ENCODE measurements at places on chromosomes 16 and 17. TPM values are rescaled to one million over a fixed set of nuclear protein-coding genes. Genes with fewer than 3 reads are reported as not detected.

DNA sequence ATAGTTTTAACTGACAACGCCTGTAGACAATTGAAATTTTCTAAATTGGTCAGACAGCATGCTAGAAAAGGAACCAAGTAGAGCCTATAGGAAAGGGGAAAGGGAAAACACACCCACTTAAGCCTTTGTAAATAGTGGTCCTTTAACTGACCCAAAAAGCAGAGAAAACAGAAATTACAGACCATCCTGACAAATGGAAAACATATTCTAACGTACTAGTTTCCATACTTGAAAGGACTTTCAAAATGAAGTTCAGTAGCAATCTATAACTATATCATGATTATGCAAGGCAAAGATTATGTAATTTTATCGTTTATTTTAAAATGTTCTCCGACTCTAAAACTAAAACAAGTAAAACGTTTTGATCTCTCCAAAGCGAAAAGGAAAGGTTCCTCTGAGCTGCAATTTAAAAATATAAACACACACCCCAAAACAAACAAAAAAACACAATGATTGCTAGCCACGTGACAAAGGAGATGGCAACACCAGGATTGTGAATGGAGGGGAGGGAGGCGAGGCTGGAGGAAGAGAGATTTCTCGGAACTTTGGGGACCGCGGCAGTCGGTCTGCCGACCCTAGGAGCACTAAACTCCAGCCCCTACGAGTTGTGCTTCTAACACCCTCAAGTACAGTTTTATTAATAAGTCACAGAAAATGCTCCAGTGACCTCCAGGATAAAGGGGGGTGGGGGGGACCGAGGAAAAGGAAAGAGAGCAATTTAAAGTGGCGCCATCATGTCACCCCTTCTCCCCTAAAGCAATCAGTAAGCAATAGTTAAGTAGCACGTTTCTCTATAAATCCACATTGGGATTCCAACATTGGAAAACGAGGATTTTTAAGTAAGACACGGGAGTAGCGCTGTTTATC is 1.7 kb downstream of the KANSL1 start:
- peak overlapping the region; percentile 98 for H3K27ac ChIP-seq
- peak; percentile 83 for DNase-seq
- peaks cover 8% of the 10 kb centered on the region for H3K4me1 ChIP-seq
- H3K27me3 ChIP-seq, result no peaks in the 10 kb centered on the region

- peak; percentile 82 for DNase-seq
- no peak overlapping the region for H3K27ac ChIP-seq
- no peaks in the 10 kb centered on the region for H3K36me3 ChIP-seq
Observed at GRCh38 chr16:60731329-60732050, 1304.7 kb downstream of the CDH8 start.

SHCBP1 gene
- 6.6 TPM for total RNA-seq

CMTM2 gene
- total RNA-seq, result 0.35 TPM

DNA sequence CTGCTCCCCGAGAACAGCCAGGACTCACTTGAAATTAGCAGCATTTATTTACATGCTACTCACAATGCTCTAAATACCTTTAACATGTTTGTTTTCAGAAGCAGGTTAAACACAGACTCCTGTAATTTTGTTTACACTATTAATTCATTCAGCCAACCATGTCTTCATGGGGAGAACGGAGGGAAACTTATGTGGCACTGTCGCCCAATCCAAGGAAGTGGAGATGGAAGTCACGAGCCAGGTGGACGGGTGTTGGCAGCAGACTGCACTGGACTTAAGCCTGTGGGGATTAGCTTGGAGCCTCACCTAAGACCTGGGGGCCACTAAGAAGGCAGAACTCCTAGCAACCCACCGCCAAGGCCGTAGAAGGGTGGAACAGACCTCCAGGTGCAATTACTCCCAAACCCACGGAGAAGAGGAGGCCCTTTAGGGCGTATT is 8.8 kb upstream of the GFAP start:
- H3K4me3 ChIP-seq, result no peak overlapping the region
- H3K27ac ChIP-seq, result no peak overlapping the region
- no peak for DNase-seq
- peaks cover 22% of the 10 kb centered on the region for H3K27me3 ChIP-seq

DNA sequence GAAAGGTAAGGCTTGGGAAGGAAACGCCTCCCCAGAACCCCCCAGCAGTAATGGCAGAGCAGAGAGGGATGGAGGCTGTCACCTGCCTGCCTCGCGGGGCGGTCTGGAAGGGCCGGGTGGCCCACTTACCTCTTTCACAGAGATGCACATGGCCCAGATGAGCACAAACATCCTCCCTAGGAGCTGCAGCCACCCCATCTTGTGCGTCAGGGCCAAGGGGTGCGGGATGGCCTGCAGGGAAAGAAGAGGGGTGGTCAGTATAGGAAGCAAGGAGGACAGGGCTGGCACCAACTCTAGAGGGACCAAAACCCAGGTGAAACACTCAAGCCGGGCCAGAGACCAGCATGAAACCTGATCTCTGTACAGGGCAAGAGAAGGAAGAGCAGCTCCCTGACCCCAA is 29.7 kb downstream of the TRPV3 start:
- no peak overlapping the region for H3K27ac ChIP-seq
- no peak overlapping the region for H3K4me3 ChIP-seq
- H3K36me3 ChIP-seq, result no peaks in the 10 kb centered on the region
- no peak for DNase-seq

GRCh38 chr16:5642011-5642410 is 544.4 kb upstream of the EEF2KMT start:
- H3K27ac ChIP-seq, result no peak overlapping the region
- H3K27me3 ChIP-seq, result no peaks in the 10 kb centered on the region
- H3K4me1 ChIP-seq, result no peaks in the 10 kb centered on the region
- DNase-seq, result no peak

HS3ST2 gene
- total RNA-seq, result not detected

TMEM106A gene
- 7.8 TPM for total RNA-seq

CCDC200 gene
- total RNA-seq, result not detected

- DNase-seq, result no peak
- peaks cover 49% of the 10 kb centered on the region for H3K4me1 ChIP-seq
- peak overlapping the region; percentile 83 for H3K27ac ChIP-seq
- H3K27me3 ChIP-seq, result no peaks in the 10 kb centered on the region
- H3K36me3 ChIP-seq, result peaks cover 45% of the 10 kb centered on the region
Observed at GRCh38 chr16:629833-630248, 944 bp upstream of the WFIKKN1 start.

DNA sequence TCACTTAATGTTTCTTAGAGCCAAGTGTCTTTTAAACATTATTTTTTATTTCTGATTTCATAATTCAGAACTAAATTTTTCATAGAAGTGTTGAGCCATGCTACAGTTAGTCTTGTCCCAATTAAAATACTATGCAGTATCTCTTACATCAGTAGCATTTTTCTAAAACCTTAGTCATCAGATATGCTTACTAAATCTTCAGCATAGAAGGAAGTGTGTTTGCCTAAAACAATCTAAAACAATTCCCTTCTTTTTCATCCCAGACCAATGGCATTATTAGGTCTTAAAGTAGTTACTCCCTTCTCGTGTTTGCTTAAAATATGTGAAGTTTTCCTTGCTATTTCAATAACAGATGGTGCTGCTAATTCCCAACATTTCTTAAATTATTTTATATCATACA is 13.6 kb upstream of the BCAS3 start:
- H3K27ac ChIP-seq, result no peak overlapping the region
- H3K4me3 ChIP-seq, result no peak overlapping the region
- H3K36me3 ChIP-seq, result peaks cover 14% of the 10 kb centered on the region
- no peak for DNase-seq
- H3K27me3 ChIP-seq, result no peaks in the 10 kb centered on the region

- H3K27ac ChIP-seq, result no peak overlapping the region
- H3K4me1 ChIP-seq, result no peaks in the 10 kb centered on the region
- DNase-seq, result peak; percentile 22
- no peaks in the 10 kb centered on the region for H3K36me3 ChIP-seq
- no peak overlapping the region for H3K4me3 ChIP-seq
Observed at GRCh38 chr16:76926595-76926994, 264.4 kb upstream of the MON1B start.

- H3K27ac ChIP-seq, result no peak overlapping the region
- no peaks in the 10 kb centered on the region for H3K36me3 ChIP-seq
- H3K4me3 ChIP-seq, result no peak overlapping the region
- DNase-seq, result no peak
- no peaks in the 10 kb centered on the region for H3K4me1 ChIP-seq
- H3K27me3 ChIP-seq, result no peaks in the 10 kb centered on the region
Observed at GRCh38 chr16:71584543-71585317, 7.8 kb upstream of the TAT start.

DNA sequence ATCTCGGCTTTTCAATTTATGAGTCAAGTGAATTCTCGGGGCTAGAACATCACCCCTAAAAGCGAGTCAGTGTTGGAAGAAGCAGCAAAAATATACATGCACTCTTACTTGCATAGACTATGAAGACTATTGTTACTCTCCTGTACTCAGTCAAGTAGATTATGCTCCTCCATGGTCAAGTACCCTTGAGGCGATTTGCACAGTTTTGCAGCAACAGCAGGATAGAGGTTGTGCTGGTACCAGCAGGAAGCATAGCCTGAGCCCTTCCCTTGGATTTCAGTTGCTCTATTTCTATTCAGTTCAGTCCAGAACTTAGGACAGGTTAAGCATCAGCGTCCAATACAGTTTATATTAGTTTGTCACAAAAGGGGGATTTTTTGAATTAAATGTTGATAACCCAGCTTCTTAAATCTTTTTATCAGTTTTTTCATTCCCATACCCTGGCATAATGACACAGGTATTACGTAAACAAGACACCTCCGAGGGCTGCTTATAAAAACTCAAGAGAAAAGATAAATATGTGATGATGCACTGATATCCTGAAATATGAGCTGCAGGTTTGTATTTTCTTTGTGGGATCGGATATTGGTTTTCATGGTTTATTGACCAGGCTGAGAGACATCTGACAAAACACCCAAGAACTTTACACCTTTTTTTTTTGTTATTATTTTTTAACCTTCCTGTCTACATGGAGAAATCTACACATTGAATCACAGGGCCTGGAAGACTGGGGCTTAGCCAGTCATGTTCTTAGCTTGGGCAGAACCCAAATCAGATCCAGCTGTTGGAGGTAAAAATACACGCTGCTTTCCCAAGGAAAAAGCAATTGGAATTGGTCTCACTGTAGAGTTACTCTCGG is 144.1 kb downstream of the PITPNC1 start:
- H3K4me3 ChIP-seq, result no peak overlapping the region
- no peaks in the 10 kb centered on the region for H3K36me3 ChIP-seq
- H3K4me1 ChIP-seq, result no peaks in the 10 kb centered on the region
- H3K27ac ChIP-seq, result no peak overlapping the region
- no peaks in the 10 kb centered on the region for H3K27me3 ChIP-seq

DNA sequence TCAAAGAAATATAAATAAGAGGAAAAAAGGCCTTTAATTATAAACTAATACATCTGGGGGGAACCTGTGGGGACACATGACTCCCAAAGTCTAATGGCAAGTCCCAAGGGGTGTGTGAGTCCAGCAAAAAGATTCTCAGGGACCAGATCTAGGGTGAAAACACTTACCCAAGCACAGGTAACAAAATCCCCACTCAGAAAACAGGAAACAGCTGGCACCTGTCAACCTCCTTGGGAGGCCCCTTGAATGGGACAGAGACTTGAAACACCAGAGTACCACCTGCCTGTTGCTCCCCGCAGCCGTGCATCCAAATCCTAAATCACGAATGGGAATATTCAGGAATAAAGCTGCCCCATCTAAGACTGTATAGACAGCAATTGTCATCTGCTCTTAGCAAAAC is 461.2 kb upstream of the CDH5 start:
- no peak overlapping the region for H3K27ac ChIP-seq
- H3K4me1 ChIP-seq, result no peaks in the 10 kb centered on the region
- no peaks in the 10 kb centered on the region for H3K27me3 ChIP-seq
- H3K36me3 ChIP-seq, result no peaks in the 10 kb centered on the region
- H3K4me3 ChIP-seq, result no peak overlapping the region
- no peak for DNase-seq

ENKD1 gene
- 10.2 TPM for total RNA-seq

GRCh38 chr16:5461574-5461973 is 364.0 kb upstream of the EEF2KMT start:
- H3K4me1 ChIP-seq, result no peaks in the 10 kb centered on the region
- no peak for DNase-seq
- H3K27me3 ChIP-seq, result peaks cover 2% of the 10 kb centered on the region
- H3K36me3 ChIP-seq, result no peaks in the 10 kb centered on the region
- no peak overlapping the region for H3K27ac ChIP-seq

PYDC1 gene
- not detected for total RNA-seq

- peak; percentile 54 for DNase-seq
- peak overlapping the region; percentile 83 for H3K27ac ChIP-seq
- H3K27me3 ChIP-seq, result no peaks in the 10 kb centered on the region
- H3K4me3 ChIP-seq, result no peak overlapping the region
- H3K4me1 ChIP-seq, result peaks cover 50% of the 10 kb centered on the region
Observed at GRCh38 chr17:77164483-77165091, 23.8 kb downstream of the SEC14L1 start.

DNA sequence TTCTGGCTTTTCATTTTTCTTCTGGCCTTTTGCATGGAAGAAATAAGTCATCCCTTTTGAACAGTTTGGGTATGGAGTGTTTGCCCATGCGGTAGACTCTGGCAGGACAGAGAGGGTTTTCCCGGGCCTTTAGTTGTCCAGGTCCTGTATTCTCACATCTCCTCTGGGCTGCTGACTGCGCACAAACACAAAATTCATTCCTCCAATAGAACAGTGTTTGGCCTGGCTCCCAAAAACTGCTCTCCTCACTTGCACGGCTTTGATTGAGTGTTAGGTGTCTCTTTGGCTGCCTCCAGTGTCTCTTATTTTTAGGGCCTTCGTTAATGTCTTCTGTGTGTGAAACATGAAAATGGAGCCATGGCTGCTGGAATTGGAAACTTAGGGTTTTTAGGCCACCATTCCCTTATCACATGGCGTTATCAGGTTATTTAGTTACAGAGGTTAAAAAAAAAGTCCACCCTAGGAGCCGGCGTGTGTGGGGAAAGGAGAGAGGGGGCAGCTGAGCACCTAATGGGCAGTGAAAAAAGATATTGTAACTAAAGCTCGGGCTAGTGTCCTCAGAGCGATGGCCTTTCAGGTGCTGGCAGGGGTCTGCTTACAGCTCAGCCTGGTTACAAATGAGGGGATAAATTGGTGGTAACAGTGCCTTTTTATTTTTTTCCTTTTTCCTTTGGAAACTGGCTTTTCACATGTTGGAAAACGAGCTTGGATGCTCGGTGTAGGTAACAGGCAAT is 47.3 kb downstream of the PRKCA start:
- H3K27me3 ChIP-seq, result peaks cover 7% of the 10 kb centered on the region
- no peaks in the 10 kb centered on the region for H3K36me3 ChIP-seq
- peak; percentile 65 for DNase-seq
- H3K27ac ChIP-seq, result no peak overlapping the region
- H3K4me1 ChIP-seq, result no peaks in the 10 kb centered on the region

DNA sequence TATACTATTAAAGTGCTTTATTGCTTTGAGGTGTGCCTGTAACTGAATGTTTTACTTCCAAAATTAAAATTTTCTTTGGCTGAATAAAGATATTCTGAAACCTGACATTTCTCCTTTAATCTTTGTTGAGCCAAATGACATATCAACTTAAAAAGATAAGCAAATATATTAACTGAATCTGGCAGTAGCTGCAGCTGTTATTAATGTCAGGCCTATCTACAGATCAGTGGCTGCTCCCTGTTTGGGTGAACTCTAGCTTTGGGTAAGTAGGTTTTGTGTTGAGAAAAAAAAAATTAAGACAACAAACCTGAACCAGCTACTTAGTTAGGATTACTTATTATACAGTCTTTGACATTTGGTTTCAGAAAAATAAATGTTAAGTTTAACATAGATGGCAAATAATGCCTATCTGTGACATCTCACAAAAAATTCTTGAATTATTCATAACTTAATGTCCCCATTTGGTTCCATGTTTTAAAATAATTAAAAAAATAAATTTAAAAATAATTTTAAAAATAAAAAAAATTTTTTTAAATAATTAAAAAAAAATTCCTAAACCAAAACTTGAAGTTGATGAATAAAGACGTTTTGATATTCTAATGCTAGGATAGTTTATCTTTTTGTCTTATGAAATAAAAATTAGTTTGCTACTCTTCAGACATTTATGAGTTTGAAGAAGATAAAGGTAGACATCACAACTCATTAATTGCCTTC is 19.8 kb downstream of the CPD start:
- no peak overlapping the region for H3K27ac ChIP-seq
- DNase-seq, result no peak
- H3K27me3 ChIP-seq, result no peaks in the 10 kb centered on the region

Data from muscle of leg (tissue), 16 donors.